ENCODE measurements at places on chromosomes 2 and 18. TPM values are rescaled to one million over a fixed set of nuclear protein-coding genes. Genes with fewer than 3 reads are reported as not detected.

Gene RTN4
- 355 TPM for total RNA-seq

Gene WDR43
- 70.3 TPM for total RNA-seq

Gene FAHD2B
- 19.5 TPM for total RNA-seq

DNA sequence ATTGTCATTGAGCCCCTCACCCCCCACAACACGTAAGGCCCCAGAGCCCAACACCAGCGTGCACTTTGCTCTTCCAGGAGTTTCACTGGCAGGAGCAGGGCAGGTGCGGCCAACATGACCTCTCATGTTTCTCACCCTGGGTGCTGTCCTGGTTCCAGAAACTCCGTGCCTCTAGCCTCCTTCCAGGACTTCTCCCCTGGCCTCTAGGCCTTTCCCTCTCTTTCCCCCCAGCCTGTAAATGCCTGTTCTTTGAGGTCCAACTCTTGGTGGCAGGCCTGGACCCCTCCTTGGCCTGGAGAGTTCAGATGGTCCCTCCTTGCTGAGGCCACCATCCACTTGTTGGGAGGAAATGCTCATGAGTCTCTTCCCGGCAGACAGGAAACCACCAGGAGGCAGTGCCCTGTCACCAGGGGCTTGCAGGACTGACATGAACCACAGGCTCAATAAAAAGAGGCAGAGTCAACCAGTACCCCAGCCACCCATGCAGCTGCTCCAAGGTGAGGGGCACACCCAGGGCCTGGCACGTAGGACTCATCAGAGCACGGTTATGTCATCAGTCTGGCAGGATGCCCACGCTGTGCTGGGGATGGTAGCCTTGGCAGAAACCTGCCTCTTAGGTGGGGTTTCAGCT is 1.5 kb downstream of the MALL start:
- no peak for DNase-seq

- no peak for DNase-seq
Observed at GRCh38 chr2:49677227-49677626, 522.9 kb upstream of the FSHR start.

DNA sequence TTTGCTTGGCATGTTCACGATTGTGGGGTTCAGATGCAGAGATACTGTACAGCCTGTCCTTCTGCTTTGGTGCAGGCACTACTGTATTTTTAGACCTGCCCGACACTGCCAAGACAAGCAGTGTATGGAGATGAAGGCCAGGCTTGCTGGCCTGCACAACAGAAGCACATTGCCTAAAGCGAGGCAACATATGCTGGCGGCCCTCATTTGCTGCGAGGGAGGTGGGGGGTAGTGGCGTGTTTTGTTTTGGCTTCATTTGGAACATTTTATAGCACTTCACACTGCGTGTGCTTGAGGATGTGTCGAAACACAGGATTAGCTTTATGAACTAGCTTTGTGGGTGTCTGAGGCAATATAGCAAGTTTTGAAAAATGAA is 27.0 kb downstream of the TMEM182 start:
- DNase-seq, result no peak

DNA sequence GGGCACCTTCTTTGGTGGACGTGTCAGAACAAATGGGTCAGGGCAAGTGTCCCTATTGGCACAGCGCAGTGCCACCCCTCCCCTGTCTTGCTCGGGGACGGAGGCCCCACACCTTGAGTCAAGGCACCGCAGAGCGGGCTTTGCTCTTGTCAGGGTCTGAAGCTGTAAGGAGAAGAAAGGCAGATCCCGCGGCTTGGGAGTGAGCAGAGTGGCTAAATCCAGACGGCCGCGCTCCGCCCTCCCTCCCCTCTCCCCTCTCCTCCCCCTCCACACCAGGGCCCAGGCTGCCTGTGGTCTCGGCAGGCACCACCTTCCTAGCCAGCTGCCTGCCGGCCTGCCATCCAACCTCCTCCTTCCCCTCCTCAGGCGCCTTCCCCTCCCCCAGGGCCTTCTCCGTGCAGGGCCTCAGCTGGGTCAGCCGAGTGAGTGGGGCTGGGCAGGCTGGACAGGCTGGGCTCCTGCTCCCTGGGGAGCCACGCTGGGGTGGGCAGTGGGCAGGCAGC is 25.8 kb downstream of the SPEG start:
- DNase-seq, result no peak

- no peak for DNase-seq
Observed at GRCh38 chr2:190354003-190354690, 10.8 kb downstream of the INPP1 start.

GRCh38 chr2:210360412-210360811 is 45.4 kb upstream of the MYL1 start:
- no peak for DNase-seq

- DNase-seq, result no peak
Observed at GRCh38 chr18:23811176-23811575, 121.9 kb downstream of the LAMA3 start.

GRCh38 chr18:7221424-7222155 is 9.3 kb upstream of the LRRC30 start:
- peak; percentile 34 for DNase-seq

GRCh38 chr18:2204736-2205135 is 366.6 kb downstream of the METTL4 start:
- DNase-seq, result no peak

DNA sequence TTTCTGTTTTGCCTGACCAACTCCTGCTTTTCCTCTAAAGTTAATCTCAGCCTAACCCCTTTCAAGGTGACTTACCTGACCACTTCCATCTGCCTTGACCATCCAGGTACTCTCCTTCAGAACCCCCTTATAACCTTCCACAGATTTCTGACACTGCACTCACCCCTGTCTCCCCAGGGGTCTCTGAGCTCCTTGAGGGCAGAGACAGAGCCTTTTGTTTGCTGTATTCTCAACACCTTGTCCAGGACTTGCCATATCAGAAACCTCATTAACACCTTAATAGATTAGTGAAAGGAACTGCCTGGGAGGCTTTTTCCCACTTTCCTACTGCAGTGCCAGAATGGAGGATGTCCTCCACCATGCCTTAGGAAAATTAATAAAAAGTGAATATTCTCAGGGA is 119.7 kb upstream of the SERPINE2 start:
- DNase-seq, result no peak

Measured in kidney epithelial cell (primary cell).